Activated naive CD4-positive, alpha-beta T cell treated with Interleukin-2 at 50 U/mL for 16 hours (primary cell): ENCODE measurements at places on chromosomes 6 and 20.

DNA sequence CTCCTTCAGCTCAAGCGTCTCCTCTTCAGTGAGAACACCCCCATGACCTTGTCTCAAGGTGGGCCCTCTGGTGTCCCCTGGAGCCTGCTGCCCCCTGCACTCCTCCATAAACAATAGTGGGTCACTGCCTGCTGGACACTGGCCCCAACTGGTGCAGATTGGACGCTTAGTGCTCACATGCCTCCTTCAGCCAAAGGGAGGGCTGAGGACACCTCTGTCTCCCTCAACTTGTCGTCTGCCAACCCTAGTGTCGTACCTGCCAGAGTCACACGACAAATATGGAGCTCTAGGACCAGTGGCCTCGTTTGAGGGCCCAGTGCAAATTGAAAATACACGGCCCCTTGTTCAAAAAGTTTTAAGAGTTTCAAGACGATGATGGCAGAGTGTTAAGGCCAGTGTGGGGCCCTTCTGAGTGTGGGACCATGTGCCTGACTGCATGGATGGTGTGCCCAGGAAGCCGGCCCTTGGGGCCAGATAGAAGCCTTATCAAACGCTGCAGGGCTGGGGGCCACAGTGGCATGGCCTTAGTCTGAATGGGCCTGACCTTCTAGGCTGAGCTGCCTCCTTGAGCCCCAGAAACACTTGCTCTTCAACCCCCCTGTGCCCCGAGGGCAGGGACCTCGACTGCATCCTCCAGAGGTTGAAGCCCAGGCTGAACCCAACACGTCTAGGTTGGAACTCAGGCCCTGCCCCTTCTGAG is 20.1 kb downstream of the APCDD1L start:
- no peak for DNase-seq

GRCh38 chr20:23178806-23179205 is 92.7 kb upstream of the CD93 start:
- no peak for DNase-seq

GRCh38 chr6:23655525-23655924 is 470.5 kb upstream of the NRSN1 start:
- no peak for DNase-seq

DNA sequence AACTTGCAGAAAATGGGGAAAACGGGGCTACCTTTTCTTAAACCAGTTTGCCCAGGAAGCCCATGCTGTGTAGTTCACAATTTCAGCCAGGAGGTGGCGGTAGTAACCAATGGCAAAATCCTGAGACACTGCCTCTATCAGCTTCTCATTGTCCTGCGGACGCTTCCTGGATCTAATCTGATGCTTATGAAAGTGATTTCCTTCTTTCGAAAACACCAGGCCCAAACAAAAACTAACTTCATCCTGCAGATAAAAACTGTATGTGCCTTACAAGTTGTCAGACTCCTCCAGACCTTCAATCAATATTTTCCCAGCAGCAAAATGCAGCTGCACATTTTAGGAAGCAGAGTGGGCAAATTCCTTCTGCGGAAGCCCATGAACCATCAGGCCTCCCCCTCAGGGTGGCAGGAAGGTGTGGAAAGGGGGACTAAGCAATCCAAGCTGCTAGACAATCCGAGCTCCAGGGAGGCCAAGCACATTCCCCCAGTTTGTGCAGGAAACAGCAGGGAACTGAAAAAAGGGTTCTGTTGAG is 88.5 kb downstream of the LY86 start:
- peak; percentile 78 for DNase-seq

DNA sequence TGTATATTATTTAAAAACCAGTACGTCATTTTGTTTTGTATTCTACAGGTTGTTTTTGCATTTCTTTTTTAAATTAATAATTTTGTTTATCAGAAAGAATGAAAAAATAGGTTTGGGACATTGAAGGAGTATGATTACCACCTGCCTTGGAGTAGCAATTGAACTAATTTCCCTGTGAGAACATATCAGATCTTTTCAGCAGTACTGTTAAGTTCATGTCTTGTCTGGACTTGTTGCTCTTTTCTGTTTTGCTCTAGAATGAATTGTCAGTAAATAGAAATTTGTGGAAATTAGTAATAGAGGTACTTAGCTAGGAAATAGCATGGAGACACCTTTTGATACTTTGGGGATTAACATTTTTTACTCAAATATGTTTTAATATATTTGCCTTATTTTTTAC is 24.3 kb downstream of the HSF2 start:
- DNase-seq: no peak

- no peak for DNase-seq
Measured at GRCh38 chr6:166565084-166565967, 21.2 kb downstream of the RAMACL start.

GRCh38 chr20:60652046-60652445 is 600.0 kb upstream of the CDH4 start:
- no peak for DNase-seq

- no peak for DNase-seq
Measured at GRCh38 chr6:27168108-27168507, 79.4 kb upstream of the PRSS16 start.

DNA sequence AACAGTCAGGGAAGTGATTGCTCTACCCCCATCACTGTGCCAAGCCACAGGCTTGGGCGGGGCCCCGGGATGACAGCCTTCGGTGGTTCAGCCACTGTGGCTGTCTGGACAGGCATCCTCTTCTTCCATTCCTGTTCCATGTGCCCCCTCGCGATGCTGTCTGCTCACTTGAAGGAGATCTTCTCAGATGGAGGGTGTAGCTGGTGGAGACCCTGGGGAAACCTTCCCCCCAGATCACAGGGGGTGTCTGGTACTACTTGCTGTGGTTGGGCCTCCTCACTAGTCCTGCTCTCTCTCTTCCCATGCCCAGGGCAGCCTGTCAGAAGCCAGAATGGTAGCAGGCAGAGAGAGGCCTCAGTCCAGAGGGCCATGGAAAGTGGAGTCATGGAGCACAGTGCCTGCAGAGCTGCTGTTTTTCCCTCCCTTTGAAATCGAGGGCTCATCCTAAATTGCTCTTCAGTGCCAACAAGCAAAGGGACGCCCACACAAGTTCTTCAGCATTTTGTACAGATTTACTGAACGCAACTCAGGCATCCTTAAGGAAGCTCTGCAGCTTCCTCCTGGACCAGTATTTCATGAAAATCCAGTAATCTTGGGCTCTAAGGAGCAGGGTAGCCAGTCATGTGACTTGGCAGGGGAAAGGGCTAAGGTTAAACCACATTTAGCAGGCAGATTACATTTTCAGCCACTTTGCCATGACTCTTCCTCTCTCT is 326.6 kb downstream of the ZFAND3 start:
- DNase-seq: no peak

GRCh38 chr6:82057846-82058554 is 189.5 kb downstream of the IBTK start:
- no peak for DNase-seq

- DNase-seq: no peak
Measured at GRCh38 chr6:26275663-26276062, 89.3 kb upstream of the BTN3A2 start.

GRCh38 chr6:4781426-4781825 is 5.2 kb downstream of the CDYL start:
- no peak for DNase-seq
